ENCODE measurements at places on chromosomes 16 and 17. TPM values are rescaled to one million over a fixed set of nuclear protein-coding genes. Genes with fewer than 3 reads are reported as not detected.
A peak's percentile ranks its signal among the peaks of the same experiment; 100 is the strongest.

GDPD3 gene
- total RNA-seq = 5.1 TPM

SHISA9 gene
- total RNA-seq = 3.3 TPM

- no peaks in the 10 kb centered on the region for H3K36me3 ChIP-seq
- no peaks in the 10 kb centered on the region for H3K4me1 ChIP-seq
- H3K27ac ChIP-seq = no peak overlapping the region
- no peaks in the 10 kb centered on the region for H3K27me3 ChIP-seq
- no peak for DNase-seq
- H3K4me3 ChIP-seq = no peak overlapping the region
These were observed 33.5 kb downstream of the KCNJ2 start for GRCh38 chr17:70202840-70203239.

DNA sequence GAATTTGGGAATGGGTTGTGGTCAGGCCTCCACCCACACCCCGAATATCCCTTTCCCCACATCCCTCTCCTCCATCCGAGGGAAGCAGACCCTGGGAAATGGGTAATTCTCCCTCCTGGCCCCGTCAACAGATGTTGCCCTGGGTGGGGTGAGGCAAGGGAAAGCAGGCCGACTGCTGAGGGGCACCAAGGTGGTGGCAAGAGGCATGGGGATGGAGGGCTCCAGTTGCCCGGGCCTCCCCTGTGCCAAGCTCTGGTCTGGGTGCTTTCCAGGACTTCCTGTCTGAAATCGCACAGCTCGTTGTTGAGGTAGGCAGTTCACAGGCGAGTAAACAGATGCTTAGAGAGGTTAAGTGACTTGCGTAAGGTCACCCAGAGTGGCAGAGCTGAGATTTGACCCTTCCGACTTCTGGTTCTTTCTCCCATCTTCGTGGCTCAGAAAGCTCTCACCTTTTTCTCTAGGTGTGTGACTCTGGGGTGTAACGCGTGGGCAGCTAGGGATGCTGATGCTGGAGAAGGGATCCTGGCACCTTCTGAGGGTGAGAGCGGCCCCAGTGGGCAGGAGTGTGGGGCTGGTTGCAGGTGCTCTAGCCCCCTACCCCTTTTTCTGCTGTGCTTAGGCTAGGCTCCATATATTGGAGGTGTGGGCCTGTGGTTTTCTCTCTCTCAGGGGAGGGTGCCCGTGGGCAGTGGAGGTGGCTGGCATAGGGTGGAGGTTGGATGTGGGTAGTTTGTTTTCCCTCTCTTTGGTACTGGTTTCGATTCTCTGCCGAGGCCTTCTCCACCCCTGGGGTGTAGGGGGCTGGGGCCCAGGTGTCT is 17.2 kb downstream of the RARA start:
- H3K27ac ChIP-seq = peak overlapping the region; percentile 90
- no peaks in the 10 kb centered on the region for H3K27me3 ChIP-seq
- no peak overlapping the region for H3K4me3 ChIP-seq

DNA sequence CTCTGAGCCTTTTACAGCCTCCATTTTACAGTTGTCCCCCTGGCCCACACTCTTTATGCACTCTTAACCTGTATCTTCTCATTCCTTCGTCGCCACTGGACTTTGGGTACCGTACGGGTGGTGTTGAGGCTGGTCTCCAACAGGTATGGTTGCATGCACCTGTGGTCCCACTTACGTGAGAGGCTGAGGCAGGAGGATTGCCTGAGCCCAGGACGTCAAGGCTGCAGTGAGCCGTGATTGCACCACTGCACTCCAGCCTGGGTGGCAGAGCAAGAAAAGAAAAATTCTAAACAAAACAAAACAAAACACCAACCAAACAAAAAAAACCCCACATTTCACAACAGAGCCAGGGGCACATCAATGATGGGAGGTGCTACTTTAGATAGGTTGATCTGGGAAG is 14.4 kb upstream of the TMEM98 start:
- no peak overlapping the region for H3K4me3 ChIP-seq
- no peaks in the 10 kb centered on the region for H3K27me3 ChIP-seq
- no peak for DNase-seq
- peaks cover 18% of the 10 kb centered on the region for H3K4me1 ChIP-seq

DNA sequence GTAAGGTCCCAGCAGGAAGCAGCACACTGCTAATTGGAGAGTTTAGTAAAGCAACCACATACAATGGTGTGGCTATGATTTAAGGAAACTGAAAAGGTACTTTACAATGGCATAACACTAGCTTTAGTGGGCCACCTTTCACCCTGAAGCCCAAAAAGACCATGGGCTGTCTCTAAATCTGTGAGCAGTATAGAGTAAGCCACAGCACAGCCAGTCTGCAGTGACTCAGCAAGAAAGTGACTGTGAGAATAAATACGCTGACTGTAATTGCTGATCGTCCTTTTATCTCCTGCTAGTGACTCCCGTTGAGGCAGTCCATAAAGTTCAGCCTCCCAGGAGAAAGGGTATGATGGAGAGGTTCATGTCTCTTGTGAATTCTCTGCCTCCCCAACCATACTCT is 679.8 kb upstream of the KIF2B start:
- DNase-seq = no peak
- H3K27me3 ChIP-seq = no peaks in the 10 kb centered on the region
- no peak overlapping the region for H3K27ac ChIP-seq
- no peaks in the 10 kb centered on the region for H3K36me3 ChIP-seq
- H3K4me3 ChIP-seq = no peak overlapping the region

DCTPP1 gene
- 20.7 TPM for total RNA-seq

GRCh38 chr16:83447560-83447959 is 360.2 kb upstream of the HSBP1 start:
- H3K27ac ChIP-seq = no peak overlapping the region
- DNase-seq = no peak
- H3K27me3 ChIP-seq = no peaks in the 10 kb centered on the region
- H3K4me3 ChIP-seq = no peak overlapping the region

GRCh38 chr16:23519282-23519681 is 9.0 kb upstream of the GGA2 start:
- no peaks in the 10 kb centered on the region for H3K4me1 ChIP-seq
- no peak for DNase-seq
- H3K36me3 ChIP-seq = peaks cover 41% of the 10 kb centered on the region
- no peak overlapping the region for H3K27ac ChIP-seq
- H3K4me3 ChIP-seq = no peak overlapping the region
- no peaks in the 10 kb centered on the region for H3K27me3 ChIP-seq

RRAD gene
- 116 TPM for total RNA-seq

DNA sequence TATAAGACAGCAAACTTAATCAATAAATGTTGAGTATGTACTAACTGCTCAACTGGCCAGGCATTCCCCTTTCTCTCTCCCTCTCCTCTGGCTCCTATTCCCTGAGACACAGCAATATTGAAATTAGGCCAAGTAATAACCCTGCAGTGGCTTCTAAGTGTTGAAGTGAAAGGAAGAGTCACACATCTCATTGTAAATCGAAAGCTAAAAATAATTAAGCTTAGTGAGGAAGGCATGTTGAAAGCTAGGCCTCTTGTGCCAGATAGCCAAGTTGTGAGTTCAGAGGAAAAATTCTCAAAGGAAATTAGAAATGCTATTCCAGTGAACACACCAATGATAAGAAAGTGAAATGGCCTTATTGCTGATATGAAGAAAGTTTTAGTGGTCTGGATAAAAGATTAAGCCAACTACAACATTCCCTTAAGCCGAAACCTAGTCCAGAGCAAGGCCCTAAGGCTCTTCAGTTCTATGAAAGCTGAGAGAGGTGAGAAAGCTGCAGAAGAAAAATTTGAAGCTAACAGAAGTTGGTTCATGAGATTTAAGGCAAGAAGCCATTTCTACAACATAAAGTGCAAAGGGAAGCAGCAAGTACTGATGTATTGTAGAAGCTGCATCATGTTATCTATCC is 35.4 kb upstream of the ABCC11 start:
- H3K36me3 ChIP-seq = peaks cover 44% of the 10 kb centered on the region
- peaks cover 43% of the 10 kb centered on the region for H3K4me1 ChIP-seq
- H3K27ac ChIP-seq = no peak overlapping the region
- no peaks in the 10 kb centered on the region for H3K27me3 ChIP-seq

DNA sequence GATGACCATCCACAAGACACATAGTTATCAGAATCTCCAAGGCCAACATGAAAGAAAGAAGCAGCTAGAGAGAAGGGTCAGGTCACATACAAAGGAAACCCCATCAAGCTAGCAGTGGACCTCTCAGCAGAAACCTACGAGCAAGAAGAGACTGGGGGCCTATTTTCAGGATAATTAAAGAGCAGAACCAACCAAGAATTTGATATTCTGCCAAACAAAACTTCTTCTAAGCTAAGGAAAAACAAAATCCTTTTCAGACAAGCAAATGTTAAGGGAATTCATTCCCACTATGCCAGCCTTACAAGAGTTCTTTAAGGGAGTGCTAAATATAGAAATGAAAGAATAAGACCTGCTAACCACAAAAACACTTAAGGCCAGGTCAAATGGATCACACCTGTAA is 47.8 kb downstream of the ITFG1 start:
- no peak overlapping the region for H3K27ac ChIP-seq
- H3K4me3 ChIP-seq = no peak overlapping the region
- peaks cover 11% of the 10 kb centered on the region for H3K4me1 ChIP-seq

DNA sequence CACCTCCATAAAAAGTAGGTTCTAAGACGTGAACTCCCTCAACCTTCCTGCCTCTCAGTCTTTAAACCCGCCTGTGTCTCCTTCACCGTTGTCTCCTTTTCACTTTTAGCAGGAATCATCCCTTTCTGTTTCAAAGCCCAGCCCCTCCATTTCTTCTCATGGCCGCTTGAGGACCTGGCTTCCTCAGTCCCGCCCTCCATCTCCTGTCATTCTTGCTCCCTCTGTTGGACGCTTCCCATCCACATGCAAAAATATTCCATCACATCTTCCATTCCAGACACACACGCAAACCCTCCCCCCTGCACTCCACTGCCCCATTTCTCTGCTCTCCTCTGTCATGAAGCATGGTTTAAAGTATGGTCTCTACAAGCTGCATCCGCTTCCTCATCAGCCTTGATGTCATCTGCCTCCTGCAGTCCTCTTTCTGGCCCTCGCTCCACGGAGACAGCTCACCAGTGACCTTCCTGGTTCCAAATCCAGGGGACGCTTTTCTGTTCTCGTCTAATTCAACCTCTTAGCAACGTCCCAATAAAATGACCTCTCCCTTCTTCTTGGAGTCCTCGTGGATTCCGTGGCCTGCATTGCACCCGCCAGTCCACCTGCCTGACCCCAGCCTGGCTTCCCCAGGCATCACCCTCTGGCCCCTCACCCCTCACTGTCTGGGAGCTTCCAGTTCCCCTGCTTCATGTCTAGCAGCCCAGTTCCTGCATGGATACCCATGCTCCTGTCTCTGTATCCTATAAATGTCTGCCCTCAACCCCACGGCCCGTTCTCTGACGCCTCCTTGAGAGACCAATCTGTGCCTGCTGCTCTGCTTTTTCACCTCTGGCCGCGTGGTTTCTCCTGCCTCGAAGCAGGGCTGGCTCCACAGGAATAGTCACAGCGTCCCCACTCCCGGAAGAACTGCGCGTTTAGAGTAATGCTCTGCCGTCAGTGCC is 26.2 kb downstream of the ANKRD40 start:
- H3K27ac ChIP-seq = no peak overlapping the region
- no peak for DNase-seq
- no peak overlapping the region for H3K4me3 ChIP-seq
- no peaks in the 10 kb centered on the region for H3K4me1 ChIP-seq

DNA sequence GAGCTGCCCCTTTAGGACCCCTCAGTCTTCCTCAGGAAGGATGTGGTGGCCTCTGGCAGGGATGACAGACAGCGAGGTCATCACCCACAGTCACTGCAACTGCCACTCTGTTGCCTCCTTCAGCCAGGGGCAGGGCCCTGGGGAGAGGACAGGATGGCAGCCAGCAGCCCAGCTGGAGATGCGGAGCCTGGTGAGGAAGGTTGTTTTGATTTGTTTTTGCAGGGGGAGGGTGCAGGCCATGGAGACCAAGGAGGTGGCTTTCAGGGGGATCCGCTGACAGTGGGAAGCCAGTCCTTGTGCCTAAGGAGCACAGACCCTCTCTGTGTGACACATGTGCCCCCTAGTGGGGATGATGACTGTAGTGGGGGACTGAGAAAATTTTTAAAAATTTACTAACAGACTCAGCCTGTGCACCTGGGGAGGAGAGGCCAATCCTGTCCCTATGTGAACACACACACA is 7.4 kb downstream of the PRCD start:
- H3K4me3 ChIP-seq = no peak overlapping the region
- no peaks in the 10 kb centered on the region for H3K36me3 ChIP-seq
- DNase-seq = peak; percentile 77

DNA sequence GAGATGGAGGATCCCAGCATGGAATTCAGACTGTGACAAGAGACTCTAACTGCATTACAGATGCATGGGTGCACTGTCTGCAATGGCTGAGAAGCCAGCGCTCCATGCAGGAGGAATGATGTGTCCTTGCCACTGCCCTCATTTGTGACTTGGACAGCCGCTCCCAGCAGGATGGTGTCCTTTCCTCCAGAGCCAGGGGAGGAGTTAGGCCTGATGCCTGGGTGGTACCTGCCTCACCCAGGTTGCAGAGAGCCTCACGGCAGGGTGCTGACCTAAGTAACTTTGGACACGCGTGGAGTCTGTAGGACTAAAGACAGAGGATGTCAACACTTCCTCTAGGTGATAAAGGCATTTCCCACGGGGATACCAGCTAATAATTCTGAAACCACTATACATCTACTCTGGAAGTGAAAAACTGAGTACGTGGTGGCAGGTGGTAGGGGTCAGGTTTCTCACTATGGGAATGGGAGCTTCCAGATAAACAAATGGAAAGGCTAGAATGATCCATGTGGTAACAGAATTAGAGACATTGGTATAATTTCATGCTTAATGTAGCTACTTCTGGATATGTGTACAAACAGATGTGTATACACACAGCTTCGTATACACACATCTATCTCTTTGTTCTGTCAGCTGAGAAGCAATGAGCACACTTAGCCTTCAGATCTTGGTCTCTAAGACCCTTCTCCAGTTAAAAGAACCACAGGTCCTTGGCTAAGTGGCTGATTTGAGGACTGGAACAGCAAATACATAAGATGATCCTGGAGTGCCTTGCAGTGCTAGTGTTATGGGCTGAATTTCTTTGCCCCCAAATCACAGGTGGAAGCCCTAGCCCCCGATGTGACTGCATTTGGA is 13.7 kb upstream of the CSNK1D start:
- peaks cover 19% of the 10 kb centered on the region for H3K4me1 ChIP-seq
- DNase-seq = no peak
- H3K4me3 ChIP-seq = no peak overlapping the region
- no peak overlapping the region for H3K27ac ChIP-seq

TSNAXIP1 gene
- 2.8 TPM for total RNA-seq

All from tibial nerve (tissue), 4 donors.